Cortex of kidney (tissue), 1 donor: ENCODE measurements at places on chromosomes 16 and 17.

- DNase-seq: no peak
Measured at GRCh38 chr17:66459811-66460270, 157.4 kb downstream of the PRKCA start.

DNA sequence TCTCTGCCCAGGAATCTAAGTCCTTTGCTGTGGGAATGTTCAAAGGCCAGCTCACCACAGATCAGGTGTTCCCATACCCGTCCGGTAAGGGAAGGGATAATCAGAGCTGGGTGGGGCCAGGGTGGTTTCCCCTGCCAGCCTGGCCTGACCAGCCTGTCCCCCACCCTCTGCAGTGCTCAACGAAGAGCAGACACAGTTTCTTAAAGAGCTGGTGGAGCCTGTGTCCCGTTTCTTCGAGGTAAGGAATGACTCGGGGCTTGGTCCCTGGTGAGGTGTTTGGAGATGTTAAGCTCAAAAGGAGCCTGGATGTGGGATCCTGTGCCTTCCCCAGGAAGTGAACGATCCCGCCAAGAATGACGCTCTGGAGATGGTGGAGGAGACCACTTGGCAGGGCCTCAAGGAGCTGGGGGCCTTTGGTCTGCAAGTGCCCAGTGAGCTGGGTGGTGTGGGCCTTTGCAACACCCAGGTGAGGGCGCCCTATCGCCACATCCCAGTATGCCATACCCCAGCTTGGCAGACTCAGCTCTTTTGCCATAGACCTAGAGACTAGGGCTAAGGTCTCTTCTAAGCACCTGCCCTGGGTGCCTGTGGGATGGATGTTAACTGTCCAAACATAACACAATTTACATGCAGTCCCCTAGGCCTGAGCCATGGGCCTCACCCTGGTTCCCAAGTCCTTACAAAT is 997 bp downstream of the ACADVL start:
- no peak for DNase-seq

GRCh38 chr16:19781226-19781625 is 63.2 kb downstream of the IQCK start:
- no peak for DNase-seq

DNA sequence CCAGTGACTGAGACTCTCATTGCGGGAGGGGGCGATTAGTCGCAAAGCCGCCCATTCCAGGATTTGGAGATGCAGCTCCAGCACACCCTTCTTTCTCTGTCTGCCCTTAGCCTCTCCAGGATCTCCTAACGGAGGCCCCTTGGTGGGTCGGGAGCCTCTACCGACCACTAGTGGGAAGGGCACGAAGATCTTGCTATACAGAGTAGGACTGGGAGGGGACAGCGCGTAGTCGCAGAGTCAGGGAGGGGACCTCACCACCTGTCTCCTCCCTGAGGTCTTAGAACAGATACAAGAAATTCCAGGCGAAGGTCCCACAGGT is 588 bp upstream of the SMTNL2 start:
- DNase-seq: no peak

DNA sequence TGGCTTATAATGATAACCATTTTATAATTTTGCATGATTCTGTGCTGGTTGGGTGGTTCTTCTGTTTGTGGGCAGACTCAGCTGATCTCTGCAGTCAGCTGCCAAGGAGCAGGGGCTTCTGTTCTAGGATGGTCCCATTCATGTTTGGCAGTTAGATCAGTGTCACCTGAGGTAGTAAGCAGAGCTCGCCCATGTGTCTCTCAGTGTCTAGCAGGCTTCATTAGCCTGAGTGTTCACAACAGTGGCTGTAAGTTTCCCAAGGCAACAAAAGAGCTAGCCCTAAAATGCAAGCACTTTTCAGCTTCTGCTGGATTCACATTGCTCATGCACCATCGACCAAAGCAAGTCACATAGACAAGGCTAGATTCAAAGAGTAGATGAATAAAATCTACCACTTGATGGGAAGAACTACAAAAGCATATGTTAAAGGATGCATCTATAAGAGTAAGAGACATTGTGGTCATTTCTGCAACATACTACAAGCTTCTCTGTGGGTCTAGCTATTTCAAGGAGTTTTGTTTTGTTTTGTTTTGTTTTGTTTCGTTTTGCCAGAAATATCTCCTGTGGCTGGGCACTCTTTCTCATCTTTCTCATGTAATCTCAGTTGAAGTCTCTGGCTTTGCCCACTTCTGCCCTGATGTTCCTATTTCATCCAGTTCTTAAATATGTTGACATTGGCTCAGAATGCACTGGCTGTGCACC is 180.8 kb downstream of the HS3ST4 start:
- no peak for DNase-seq

- DNase-seq: no peak
Measured at GRCh38 chr17:66695098-66695497, 139.8 kb upstream of the CACNG5 start.

DNA sequence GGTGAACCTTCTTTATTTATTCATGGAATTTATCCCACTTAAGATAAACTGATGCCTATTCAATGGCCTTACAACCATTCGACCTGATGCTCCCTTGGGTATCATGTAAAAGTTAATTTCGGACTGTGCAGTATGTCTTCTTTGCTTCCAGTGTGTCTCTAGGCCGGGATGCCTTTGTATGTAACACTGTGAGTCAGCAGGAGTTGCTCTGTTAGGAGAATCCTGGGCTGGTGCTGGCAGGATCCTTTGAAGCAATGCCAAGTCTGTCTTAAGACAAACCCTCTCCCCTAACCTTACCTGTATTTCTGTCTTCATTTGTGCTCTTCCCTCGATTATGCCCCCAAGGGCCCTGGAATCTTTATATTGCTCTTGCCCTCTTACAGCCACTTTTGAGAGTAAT is 37.9 kb upstream of the ABCA8 start:
- DNase-seq: no peak

DNA sequence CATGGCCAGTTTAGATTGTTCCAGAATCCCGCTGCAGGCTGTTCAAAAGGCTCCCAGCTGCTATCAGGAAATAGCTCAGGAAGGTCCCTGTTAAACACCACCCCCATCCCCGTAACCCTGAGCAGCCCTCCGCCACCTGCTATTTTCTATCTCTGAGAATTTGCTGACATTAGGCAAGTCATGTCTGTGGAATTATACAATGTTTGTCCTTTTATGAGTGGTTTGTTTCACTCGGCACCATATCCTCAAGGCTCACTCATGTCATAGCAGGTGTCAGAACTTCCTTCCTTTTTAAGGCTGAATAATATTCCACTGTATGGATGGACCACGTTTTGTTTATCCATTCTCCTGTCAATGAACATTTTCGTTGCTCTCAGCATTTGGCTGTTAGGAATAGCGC is 164.3 kb upstream of the FOXF1 start:
- no peak for DNase-seq

GRCh38 chr16:4994719-4995434 is 36.7 kb downstream of the SEC14L5 start:
- DNase-seq: no peak

DNA sequence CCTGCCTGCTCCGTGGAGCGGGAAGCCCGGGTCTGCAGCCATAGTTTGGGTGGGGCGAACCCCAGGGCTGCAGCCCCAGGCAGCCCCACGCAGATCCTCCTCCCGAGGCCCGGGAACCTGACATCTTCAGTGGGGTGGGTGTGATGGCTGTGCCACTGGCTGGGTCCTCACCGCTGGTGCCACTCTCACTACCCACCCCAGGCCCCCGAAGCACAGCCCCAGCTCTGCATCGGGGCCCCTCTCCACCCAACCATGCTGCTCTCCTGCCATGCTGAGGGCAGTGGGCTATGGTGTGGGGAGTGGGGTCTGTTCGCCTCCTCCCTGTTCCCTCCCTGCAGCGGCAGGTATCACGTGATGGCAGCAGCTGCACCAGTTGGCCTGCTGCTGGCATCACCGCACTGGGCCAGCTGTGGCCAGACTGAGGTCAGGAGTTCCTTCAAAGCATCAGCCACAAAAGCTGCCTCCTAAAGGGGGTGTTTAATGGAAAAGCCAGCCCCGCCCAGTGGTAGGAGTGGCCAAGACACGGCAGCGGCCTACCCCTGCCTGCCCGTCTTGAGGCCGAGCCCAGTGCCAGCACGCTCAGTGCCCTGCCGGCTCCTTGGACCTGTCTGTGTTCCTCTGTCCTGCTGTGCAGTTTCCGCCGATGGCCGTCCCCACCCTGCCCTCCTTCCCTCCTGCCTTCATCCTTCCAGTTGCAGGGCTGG is 10.8 kb downstream of the KCTD5 start:
- DNase-seq: no peak

DNA sequence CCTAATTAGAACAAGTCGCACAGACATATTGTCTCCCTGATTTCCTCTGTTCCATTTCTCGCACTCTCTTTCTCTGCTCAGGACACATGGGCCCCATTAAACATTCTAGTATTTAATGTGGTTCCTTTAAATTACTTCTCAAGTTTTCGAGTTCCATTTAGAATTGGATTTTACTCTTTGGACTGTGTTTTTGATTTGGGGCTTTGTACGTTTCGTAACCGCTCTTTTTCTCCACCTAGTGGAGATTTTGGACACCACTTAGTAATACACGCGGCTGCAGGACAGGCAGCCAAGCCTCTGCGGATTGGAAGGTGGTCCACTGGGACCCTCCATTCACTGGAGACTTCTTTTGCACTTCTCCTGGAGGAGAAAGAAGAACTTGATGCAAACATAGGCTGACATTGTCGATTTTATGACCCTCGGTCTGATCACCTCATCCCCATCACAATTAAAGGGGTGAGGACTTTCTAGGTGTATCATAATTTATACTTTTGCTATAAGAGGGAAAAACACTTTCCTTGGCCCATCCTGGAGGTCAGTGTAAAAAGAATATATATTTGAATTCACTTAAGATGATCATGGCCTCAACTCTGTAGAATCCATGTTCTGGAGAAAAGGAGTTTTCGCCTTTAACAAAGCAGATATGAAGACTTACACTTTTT is 85.7 kb downstream of the NOG start:
- no peak for DNase-seq

DNA sequence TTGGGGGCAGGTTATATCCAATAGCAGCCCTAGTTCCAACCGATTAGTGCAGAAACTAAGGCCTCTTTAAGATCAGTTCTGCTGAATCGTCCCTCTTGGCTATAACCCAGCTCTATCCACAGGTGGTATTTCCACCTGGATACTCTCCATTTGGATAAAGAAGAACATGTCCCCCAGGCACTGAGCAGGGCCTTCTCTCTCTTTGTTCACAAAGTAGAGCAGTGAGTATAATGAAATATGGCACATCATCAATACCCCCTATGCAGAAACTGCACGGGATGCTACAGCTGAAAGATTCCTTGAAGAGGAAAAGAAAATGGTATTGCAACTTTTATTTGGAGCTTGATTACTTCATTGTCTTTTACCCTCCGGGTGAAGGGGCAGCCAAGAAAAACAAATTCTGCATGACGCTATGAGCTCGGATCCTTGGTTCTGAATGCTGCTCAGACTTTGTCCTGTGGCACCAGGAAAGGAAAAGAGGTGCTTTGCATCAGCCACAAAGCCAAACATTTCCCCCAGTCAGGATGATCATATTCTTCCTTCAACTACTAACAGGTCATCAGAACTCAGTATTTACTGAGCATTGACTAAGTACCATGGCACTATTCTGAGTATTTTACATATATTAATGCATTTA is 399.7 kb downstream of the NPIPA8 start:
- no peak for DNase-seq

DNA sequence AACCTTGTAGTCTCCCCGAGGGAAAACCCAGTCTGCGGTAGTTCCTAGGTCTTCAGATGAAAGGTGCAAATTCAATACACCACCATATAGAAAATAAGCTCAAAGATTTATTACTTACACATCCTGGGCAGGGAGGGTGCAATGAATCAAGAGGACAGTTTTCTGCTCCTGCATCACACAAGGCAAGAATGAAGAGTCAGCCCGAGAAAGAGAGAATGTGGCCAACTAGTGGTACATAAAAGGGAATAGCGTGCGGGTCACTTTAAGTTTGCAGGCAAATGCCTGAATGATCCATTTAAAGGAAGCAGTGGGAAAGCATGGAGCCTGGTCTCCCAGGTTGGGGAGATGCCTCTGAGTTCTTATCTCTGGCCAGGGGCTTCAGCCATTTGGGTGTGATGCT is 403.4 kb downstream of the GRIN2A start:
- DNase-seq: no peak

DNA sequence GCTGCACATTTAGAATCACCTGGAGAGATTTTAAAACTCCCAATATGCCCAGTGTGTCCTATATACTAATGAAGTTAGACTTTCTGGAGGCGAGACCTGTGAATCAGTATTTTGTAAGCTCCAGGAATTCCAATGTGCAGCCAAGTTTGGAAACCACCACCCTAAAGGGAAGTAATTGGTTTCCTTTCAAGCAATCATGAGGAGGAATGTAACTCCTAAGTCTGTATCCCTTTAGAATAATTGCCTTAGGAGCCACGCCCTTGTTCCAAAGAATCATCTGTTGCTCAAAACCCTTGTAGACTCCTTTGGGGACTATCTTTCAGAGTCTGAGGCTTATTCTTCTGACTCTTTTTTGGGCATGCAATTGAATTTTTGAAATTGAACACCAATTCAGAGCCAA is 84.4 kb downstream of the DNAH9 start:
- no peak for DNase-seq
